CD4-positive, alpha-beta memory T cell (primary cell): ENCODE measurements at places on chromosomes 13 and 19.

- DNase-seq: no peak
Observed at GRCh38 chr19:34368338-34368737, 3.3 kb downstream of the GPI start.

GRCh38 chr13:96179309-96179708 lies 89.4 kb downstream of the HS6ST3 start:
- DNase-seq: no peak

DNA sequence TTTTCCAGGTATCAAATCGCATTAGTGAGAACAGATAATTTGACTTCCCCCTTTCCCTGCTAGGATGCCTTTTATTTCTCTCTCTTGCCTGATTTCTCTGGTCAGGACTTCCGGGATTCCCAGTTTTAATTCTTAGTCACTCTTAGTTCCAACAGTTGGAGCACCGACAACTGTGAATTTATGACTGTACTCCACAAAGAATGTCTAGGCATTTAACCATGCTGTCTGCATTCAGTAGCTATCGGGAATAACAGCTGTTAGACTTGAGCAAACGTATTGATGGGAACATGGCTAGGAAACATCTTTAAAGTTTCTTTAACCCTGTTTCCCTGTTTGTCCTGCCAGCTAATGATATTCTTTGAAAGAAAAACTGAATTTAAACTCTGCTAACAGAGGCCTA lies 14.1 kb upstream of the SPACA7 start:
- no peak for DNase-seq

DNA sequence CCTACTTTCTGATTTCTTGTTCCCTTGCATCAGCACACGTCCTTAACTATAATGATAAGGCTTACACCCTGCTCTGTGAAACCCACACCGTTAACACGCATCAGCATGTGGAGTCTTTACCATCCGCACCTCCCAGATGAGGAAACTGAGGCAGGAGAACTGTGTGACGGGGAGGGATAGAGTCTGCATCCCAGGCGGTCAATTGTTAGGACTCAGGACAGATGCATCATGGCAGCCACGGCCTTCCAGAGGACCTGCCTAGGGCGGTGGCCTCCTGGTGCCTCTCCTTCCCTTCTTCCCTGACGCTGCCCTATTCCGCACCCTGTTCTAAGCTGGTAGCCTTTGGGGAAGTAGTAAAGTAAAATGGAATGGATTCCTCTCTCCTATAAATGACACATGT lies 326.0 kb downstream of the TEX29 start:
- no peak for DNase-seq

DNA sequence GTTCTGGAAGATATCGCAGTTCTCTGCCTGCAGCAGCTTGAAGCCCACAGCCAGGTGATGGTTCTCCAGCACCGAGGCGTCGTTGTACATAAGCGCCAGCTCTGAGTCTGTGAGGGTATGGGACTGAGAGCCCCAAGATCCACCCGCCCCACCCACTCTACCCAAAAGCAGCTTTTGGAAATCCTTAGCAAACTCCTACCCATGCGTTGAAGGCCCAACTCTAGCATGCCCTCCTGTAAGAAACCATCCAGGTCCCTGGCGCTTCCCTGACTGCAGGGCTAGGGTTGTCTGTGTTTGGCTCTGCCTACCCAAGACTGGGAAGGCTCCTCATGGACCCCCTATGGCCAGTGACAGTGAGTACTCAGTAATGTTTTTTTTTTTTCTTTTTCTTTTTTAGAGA lies 9.4 kb downstream of the PDE4C start:
- DNase-seq: no peak

DNA sequence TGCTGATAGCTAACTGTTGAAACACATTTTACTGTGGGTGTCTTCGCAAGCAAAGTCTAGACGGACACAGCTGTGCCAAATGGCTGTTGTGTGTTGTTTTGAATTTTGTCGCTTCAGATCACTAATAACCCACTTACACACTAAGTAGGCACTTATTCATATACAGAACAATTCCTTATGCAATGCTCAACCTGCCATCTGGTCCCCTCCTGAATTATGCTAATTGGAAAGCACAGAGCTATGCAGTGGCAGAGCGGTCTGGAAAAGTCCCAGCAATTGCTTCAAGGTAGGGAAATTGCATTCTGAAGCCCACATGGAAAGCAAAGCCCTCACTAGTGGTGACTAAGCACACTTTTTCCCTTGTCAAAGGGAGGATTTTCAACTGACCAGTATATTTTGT lies 69.9 kb downstream of the C13orf42 start:
- DNase-seq: no peak

- DNase-seq: no peak
Observed at GRCh38 chr19:58395220-58395978, at the start of gene RNF225. RNF225 (plus strand) TSS chr19:58395656; CDS start chr19:58396090, 434 bp downstream.

GRCh38 chr19:47414469-47414868 lies 4.9 kb downstream of the MEIS3 start:
- DNase-seq: no peak

- no peak for DNase-seq
Observed at GRCh38 chr13:45257638-45258333, 56.9 kb upstream of the KCTD4 start.

GRCh38 chr19:58479303-58479702 lies 3.2 kb downstream of the ZNF446 start:
- DNase-seq: no peak

GRCh38 chr19:14542711-14543328 lies 13.4 kb downstream of the TECR start:
- no peak for DNase-seq

GRCh38 chr13:28246891-28247290 lies 108.5 kb downstream of the PAN3 start:
- DNase-seq: no peak

GRCh38 chr13:100433475-100433874 lies 155.1 kb downstream of the GGACT start:
- DNase-seq: no peak

GRCh38 chr19:39546599-39546998 lies 6.6 kb upstream of the EID2 start:
- DNase-seq: no peak

- no peak for DNase-seq
Observed at GRCh38 chr13:27401210-27401609, 23.2 kb upstream of the GTF3A start.

DNA sequence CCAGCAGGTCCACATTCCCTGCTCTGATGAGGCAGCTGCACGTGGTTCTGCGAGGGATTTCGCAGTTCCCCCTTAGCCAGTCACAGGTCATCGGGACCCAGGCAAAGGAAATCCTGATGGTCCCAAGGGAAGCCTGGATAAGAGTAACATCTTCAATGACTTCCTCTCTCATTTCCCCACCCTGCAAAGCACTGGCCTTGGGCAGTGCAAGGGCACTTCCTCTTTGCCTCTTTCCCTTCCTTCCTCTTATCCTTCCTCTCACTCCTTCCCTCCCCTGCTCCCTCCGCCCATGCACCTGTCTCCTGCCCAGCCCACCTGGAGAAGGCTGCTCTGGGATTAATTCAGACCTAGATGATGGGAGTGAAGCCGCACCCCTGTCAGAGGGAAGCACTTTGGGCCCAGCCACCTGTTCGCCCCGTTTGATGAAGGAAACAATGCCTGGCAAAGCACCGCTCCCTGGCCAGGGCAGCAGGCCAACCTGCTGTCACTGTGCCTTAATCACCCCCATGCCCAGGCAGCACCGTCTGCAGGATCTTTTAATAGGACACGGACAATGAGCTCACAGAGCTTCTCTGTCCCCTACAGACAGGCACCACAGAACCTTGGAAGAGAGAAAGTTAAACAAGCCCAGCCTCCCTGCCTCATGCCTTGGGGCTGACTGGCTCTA lies 113.5 kb upstream of the PABPC3 start:
- DNase-seq: no peak

DNA sequence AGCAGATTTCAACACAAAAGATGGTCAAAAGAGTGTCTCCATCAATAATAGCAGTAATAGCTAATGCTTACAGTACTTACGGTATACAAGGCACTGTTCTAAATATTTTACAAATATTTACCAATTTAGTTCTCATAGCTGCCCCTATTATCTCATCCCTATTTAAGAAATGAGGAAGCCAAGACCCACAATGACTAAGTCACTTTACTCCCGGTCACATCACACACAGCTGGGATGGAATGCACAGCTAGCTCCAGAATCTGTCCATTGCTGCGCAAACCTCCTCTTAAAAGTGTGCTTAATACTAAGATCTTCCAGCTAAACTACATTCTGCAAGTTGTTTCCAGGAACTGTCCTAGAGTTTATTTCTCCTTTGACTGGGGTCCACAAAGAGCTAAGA lies 63.4 kb downstream of the RAP2A start:
- no peak for DNase-seq

GRCh38 chr19:2534423-2535013 lies 58.6 kb downstream of the GADD45B start:
- no peak for DNase-seq

- DNase-seq: no peak
Observed at GRCh38 chr13:107838588-107839161, 376.7 kb downstream of the LIG4 start.

DNA sequence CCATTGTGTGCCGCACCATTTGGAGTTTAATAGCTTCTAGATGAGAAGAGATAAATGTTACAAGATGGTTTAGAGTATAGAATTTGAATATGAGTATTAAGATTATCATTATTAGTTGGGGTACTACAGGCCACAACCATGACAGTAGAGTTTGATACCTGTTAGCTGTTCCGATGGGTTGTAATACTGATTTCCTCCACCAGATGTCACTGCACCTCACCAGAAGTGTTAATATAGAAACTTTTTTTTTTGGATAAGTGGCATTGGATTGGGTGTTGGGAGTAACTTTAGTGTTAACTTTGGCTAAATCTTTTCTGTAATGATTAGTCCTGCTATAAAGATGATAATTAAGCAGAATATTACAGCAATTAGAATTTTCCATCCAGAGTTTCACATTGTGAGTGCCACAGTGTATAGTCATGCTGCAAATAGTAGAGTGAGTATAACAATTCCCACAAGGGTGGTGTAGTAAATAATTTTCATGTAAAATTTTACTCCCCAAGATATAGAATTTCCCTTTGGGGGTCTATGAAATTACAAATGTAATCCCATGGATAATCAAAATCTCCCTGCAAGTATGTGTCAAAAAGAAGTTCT lies 56.3 kb downstream of the PSG3 start:
- DNase-seq: no peak

DNA sequence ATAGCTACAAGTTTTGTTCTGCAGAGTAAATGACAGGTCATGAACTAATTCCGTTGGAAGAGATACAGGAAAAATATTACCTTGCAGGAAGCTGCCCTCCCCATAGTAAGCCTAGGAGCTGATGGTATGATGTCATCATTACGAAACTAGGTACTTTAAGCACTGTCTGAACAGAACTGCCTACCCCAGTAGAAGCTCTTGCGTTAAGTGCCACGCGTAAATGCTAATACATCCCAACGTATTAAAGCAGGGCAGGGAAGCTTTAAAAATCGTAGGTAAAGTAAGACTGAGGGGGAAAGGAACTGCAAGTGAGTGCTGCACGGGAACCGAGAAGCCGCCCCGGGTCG lies 572 bp downstream of the UGGT2 start:
- DNase-seq: no peak
